ENCODE measurements at places on chromosomes 11 and 22. TPM values are rescaled to one million over a fixed set of nuclear protein-coding genes. Genes with fewer than 3 reads are reported as not detected.

GRCh38 chr11:19674836-19675235 is 37.8 kb upstream of the NAV2 start:
- no peak for DNase-seq

DNA sequence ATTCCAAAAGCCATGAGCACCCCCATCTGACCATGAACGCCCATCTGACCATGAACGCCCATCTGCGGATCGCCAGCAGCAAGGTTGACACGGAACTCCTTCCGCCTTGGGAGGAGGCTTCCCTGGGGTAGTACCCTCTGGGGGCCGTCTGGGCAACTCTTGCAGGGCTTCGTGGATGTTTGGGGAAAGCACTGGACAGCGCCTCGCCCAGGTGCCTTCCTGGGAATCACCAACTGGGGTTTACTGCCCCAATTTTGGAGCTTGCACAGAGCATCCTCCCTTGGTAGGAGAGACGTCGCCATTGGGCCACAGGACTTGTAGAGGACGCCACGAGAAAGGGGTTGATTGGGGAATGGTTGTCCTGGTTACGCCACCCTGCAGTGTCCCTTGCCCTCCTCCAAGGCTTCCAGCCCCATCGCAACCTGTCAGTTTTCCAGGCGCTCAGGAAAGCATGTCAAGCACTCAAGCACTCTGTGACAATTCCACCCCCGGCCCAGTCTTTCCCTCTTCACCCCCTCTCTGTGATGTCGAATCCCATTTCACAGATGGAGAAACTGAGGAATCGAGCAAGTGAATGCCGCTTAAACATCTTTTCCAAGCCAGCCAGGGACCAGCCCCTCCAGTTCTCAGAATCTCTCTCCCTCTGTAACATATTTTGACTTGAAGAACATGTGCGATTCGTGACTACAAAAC is 914 bp upstream of the PRDM11 start:
- DNase-seq, result peak; percentile 50

DNA sequence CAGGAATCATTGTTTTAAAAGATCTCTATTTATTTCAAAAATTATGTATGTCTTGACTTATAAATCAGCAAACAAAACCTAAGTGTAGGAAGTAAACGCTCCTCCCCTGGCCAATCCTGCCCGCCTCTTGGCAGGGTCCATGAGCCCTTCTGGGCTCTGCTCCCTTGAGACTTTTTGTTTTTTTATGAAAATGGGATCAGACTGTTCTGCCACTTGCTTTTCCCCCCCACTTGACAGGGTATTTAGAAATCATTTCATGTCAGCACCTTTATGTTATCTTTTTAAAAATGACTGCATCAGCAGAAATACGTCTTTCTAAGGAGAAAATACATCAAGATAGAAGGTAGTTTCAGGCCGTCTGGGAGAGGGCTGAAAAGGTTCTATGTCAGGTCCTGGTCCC is 35.6 kb downstream of the FBLN1 start:
- DNase-seq, result peak; percentile 52

DNA sequence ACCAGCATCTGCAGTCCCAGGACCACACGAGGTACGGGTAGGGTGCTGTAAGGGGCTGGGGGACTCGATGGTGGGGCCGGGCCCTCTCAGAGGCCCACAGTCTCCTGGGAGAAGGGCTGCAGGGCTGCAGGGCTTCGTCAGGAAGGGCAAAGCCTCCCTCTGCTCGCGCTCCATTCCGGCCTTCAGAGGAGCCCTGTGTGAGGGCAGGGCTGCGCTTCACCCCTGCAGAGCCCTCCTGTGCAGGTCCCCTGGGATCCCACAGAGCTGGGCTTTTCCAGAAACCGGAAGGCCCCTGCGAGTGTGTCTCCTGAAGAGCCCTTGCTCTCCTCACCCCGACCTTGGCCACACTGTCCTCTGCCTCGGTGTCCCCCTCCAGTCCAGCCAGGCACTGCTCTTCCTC is 27.2 kb downstream of the WNT11 start:
- no peak for DNase-seq

TRIM51 gene
- not detected for total RNA-seq

FAM227A gene
- total RNA-seq, result 2.8 TPM

- DNase-seq, result no peak
Measured at GRCh38 chr11:74268456-74268855, 43.0 kb downstream of the P4HA3 start.

GRCh38 chr22:26542831-26543230 is 30.6 kb upstream of the TFIP11 start:
- no peak for DNase-seq

DNA sequence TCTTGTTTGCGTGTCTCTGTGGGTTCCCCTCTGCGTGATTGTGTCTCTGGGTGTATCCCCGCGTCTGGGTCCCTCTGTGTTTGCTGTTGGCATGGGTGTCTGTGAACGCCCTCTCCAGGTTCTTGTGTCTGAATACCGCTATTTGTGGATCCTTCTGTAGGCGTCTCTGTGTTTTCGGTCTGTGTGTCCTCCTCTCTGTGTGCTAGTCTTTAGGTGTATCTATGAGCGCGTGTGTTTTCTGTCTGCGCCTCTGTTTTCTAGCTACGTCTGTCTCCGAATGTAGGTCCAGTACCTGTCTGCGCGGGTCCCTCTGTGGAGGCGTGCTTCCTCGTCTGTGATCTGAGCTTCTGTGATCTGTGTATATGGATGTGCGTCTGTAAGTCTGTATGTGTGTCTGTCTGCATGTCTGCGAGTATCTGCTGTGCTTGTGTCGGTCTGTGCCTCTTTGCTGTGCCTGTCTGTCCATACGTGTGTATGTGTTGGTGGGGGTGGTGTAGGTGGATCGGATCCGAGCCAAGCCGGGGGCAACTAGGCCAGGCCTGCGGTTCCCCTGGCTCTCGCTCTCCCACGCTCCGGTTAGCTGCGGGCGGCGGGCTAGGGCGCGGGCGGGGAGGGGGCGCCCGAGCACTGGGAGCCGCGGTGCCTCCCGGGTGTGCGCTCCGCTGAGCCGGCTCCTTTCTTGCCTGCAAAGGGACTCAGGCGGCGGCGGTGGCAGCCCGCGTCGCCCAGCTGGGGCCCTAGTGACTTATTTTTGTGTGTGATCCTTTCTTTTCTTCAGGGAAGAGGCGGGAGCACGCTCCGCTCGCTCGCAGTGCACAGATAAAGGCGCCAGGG is 105.3 kb upstream of the E2F8 start:
- DNase-seq, result no peak

DNA sequence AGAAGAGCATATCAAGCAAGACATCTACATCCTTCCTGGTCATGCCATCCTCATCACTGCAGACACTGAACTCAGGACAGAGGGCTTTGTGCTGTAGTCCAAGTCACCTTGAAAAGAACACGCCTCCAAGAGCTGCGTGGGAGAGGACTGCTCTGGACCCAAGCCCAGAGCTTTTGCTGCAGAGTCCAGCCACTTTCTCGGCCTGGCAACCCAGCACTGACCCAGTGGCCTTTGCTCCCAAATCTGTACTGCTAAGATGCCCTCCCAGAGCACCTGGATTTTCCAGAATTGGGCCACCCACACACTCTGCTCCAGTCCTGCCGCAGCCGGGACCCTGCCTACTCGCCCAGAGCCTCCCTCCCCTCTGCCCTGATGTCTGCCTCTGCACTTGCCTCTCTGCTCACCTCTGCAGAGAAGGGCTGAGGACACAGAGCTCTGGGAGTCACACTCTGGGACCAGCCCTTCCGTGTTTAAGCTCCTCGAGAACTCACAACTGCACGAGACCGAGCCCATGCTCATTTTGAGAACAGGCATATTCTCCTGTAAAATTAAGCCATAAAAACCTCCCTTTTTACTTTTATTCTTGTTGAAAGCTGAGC is 83.8 kb upstream of the CSNK2A3 start:
- DNase-seq, result peak; percentile 45

GRCh38 chr22:49828599-49828965 is 909 bp upstream of the BRD1 start:
- DNase-seq, result no peak

- no peak for DNase-seq
Measured at GRCh38 chr11:74272276-74272675, 39.2 kb downstream of the P4HA3 start.

CD248 gene
- 15.0 TPM for total RNA-seq

GVQW3 gene
- total RNA-seq, result 13.6 TPM
